ENCODE measurements at places on chromosomes 6 and 20.

GRCh38 chr6:160124605-160125004, 3.0 kb downstream of the SLC22A1 start:
- DNase-seq, result peak; percentile 1

DNA sequence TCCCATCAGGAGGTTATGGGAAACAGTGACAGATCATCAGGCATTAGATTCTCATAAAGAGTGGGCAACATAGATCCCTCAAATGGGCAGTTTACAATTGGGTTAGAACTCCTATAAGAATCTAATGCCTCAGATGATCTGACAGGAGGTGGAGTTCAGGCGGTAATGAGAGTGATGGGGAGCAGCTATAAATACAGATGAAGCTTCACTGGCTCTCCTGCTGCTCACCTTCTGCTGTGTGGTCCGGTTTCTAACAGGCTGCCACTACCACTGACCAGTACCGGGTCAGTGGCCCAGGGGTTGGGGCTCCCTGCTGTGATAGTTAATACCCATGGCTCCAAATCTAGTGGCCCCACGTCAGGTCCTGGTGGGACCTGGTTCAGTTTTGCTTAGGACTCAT, 135.7 kb downstream of the OR2B2 start:
- no peak for DNase-seq

GRCh38 chr6:132741281-132741680, 16.4 kb downstream of the VNN2 start:
- no peak for DNase-seq

DNA sequence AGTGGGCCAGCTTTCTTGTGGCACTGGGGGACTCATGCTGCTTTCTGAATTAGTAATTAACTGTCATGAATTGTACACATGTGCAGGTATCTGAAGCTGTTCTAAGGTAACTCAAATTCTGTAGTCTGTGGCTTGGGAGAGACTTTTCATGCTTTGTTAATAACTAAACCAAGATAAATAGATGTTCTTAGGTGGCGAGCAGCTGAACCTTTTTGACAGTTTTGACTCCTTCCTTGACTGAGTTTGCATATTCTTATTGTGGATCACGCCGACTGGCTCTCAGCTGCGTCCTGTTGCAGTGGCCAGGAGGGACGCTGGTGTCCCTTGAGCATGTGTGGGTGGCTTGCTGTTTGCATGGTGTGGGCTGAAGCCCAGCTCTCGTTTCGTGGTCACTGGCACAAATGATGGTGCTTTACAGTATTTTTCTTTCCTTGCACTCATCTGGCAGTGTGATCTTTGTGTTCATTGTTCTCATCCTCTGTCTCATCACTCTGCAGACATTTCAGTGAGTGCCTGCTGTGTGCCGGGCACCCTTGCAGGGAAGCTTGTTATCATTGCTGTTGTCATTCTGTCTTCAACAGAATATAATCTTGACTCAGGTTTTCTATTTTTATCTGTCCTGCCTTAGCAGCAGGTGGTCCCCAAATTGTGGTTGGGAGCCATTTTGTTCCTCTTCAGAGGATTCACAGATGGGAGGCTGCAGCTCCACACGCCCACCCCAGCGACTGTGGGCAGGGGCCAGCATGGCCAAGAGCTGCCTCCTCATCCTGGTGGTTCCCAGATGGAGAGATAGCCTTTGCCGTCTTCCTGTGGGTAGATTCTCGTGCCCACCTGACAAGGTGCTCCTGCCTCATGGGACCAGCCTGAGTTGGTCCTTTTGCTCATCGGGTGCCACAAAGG, 39.6 kb downstream of the DUSP22 start:
- DNase-seq, result no peak
